ENCODE measurements at places on chromosomes 7 and 10.

DNA sequence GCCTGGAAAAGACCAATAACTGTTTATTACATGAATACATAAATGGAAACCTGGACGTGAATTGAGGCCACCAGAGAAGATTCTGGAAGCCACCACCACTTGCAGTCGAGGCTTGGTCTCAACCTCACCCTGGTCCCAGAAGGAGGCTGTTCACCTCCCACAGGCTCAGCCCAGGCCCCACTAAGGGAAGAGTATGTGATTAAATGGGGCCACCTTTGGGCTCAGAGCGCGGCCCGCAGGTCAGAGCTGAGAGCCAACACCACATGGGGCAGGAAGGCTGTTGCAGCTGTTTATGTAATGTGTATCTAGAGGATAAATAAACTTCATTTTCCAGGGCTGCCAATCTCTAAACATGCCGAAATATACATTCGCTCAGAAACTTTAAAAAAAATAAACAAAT is 17.6 kb upstream of the FGFR2 start:
- no peak for DNase-seq

GRCh38 chr10:93716766-93717165 is 14.4 kb upstream of the FRA10AC1 start:
- DNase-seq, result no peak

GRCh38 chr10:127802531-127803095 is 65.6 kb downstream of the FOXI2 start:
- DNase-seq, result no peak

- DNase-seq, result no peak
Observed at GRCh38 chr7:2542916-2543871, 12.1 kb downstream of the BRAT1 start.

GRCh38 chr7:97020996-97021746 is 3.5 kb downstream of the DLX5 start:
- DNase-seq, result no peak

DNA sequence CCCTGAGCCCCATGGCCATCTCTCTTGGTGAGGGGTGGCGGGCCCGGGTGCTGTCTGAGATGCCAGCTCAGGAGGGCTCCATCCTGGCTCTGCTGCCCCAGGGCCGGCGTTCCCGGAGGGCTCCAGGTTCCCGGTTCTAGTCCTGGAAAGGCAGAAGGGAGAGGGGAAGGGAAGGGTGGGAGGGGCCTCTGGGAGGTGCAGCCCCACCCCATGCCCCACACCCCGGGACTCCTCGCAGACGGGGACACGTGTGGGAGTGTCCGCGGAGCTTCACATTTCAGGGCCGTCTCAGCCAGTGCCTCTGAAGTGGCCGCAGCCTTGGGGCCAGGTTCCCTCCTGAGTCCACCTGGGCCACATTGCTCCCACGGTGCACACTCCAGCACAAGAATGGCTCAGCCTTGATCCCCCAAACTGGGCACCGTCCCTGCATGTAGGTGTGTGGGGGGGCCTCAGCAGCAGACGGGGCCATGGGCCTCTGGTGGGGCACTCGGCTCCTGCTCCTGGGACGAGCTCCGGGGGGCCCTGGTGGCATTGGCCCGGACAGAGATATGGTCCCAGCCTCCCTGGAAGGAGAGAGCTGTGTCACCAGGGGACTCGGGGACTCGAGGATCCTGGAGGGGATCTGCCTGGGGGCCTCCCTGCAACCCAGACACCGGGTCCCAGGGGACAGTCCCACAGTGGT is 5.8 kb downstream of the BHLHA15 start:
- DNase-seq, result no peak

GRCh38 chr10:69580435-69580834 is 7.2 kb upstream of the NEUROG3 start:
- no peak for DNase-seq

DNA sequence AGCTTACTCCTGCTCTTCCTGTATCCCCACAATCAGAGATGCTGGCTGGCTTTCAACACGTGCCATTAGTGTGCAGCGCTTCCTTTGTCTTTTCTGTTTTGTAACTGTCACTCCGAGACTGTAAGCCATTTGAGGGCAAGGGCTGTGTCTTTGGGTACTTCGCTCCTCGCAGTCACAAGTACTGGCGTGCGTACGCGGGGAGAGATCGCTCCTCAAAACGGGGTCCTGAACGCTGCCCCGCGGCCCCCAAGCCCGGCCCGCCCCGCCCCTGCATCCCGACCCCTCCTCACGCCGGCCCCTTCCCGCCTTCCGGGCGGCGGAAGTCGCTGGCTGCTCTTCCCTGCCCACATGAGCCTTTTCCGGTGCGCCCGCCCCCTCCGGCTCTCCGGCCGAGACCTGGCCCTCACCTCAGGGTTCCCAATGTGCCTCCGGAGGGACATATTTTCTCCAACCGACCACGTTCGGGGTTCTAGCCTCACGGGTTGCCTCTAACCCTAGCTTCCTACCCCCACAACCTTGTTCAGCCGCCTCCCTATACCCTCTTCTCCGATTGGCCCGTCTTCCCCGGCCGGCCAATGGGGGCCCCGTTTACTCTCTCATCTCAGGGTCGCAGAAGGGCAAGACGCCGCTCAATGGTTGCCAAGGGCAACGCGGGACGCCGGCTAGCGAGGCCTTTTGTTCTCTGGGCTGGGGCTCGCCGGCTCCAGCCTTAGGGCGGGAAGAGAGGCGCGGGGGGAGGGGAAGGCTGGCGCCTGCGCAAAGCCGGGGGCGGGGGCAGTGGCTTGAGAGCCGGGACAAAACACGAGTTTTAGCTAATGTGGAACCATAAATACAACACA is at the start of gene CEP41:
CEP41 (minus strand) TSS at position 490 of the 839 bp plus-strand sequence; CDS start at position 440, 50 bp downstream.
- peak; percentile 78 for DNase-seq

- DNase-seq, result no peak
Observed at GRCh38 chr7:134126146-134126545, 994 bp upstream of the LRGUK start.

GRCh38 chr7:105876964-105877601 is 684 bp upstream of the ATXN7L1 start:
- no peak for DNase-seq

DNA sequence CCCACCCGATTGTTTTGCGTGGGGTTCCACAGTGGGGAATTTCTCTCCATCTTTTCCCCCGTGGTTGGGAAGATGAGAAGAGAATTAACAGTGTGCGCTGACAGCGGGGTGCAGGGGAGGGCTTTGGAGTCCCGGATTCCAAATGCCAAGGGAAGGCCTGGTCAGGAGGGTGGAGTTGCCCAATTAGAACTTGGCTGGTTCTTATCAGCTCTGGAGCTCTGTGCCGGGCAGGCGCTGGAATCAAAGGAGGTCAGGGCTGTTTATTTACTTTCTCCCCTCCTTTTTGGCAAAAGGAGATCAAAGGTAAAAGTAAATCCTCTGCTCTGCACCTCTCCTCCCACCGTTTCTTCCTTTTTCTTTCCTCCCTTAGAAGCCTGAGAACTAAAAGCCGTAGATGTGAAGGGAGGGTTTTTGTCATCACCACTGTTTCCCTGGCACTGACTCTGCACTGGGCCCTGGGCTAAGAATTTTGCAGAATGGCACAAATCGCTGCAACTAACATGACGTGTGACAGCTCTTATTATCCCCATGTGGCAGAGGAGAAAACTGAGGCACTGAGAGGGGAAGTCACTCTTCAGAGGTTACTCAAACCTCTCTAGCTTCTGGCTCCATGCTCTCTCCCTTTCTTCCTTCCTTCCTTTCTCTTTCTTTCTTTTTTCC is 95.2 kb upstream of the ZNF716 start:
- no peak for DNase-seq

DNA sequence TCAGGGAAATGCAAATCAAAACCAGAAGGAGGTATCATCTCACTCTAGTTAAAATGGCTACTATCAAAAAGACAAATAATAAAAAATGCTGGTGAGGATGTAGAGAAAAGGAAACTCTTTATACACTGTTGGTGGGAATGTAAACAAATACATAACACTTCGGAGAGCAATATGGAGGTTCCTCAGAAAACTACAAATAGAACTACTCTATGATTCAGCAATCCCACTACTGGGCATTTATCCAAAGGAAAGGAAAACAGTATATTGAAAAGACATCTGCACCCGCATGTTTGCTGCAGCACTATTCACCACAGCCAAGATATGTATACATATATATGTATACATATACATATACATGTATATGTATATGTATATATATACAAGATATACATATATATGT is 94.2 kb downstream of the C10orf90 start:
- no peak for DNase-seq

DNA sequence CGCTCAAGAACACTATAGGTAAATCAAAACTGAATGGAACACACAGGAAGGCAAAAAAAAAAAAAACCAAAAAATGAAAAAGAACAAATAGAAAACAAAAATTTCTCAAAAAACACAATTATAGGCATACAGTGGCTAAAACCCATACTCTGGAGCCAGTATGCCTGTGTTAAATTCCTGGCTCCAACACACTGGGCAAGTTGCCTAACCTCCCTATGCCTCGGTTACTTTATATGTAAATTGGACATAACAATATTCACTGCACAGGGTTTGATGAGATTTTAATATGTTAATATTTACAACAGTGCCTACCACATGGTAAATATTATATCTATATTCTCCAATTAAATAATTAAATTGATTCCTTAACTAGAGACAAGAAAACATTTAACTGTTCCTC is 217.1 kb downstream of the HTR7 start:
- no peak for DNase-seq
